ENCODE measurements at places on chromosomes 2 and 18.

- no peak overlapping the region for H3K4me3 ChIP-seq
- no peaks in the 10 kb centered on the region for H3K27me3 ChIP-seq
- no peaks in the 10 kb centered on the region for H3K36me3 ChIP-seq
- no peak for DNase-seq
Measured at GRCh38 chr2:238667008-238667407, 180.9 kb upstream of the TWIST2 start.

- H3K27ac ChIP-seq = no peak overlapping the region
- H3K4me1 ChIP-seq = no peaks in the 10 kb centered on the region
- no peak overlapping the region for H3K4me3 ChIP-seq
- peaks cover 59% of the 10 kb centered on the region for H3K27me3 ChIP-seq
- H3K36me3 ChIP-seq = no peaks in the 10 kb centered on the region
- DNase-seq = no peak
Measured at GRCh38 chr2:1874101-1874865, 130.0 kb upstream of the PXDN start.

GRCh38 chr2:109386004-109386695 lies 227.6 kb downstream of the SEPTIN10 start:
- no peaks in the 10 kb centered on the region for H3K36me3 ChIP-seq
- peaks cover 36% of the 10 kb centered on the region for H3K4me1 ChIP-seq
- peak overlapping the region; percentile 48 for H3K27ac ChIP-seq
- H3K4me3 ChIP-seq = no peak overlapping the region

GRCh38 chr2:78734221-78734620 lies 291.3 kb upstream of the REG3G start:
- no peak for DNase-seq
- no peak overlapping the region for H3K4me3 ChIP-seq
- H3K4me1 ChIP-seq = no peaks in the 10 kb centered on the region
- no peaks in the 10 kb centered on the region for H3K27me3 ChIP-seq
- no peaks in the 10 kb centered on the region for H3K36me3 ChIP-seq

GRCh38 chr2:176751314-176752227 lies 461.0 kb upstream of the HNRNPA3 start:
- no peak overlapping the region for H3K4me3 ChIP-seq
- no peaks in the 10 kb centered on the region for H3K4me1 ChIP-seq
- H3K27me3 ChIP-seq = peaks cover 8% of the 10 kb centered on the region
- DNase-seq = no peak
- H3K36me3 ChIP-seq = no peaks in the 10 kb centered on the region

GRCh38 chr18:55356815-55357214 lies 231.2 kb downstream of the TCF4 start:
- peaks cover 19% of the 10 kb centered on the region for H3K4me1 ChIP-seq
- H3K27ac ChIP-seq = no peak overlapping the region
- H3K36me3 ChIP-seq = no peaks in the 10 kb centered on the region
- no peaks in the 10 kb centered on the region for H3K27me3 ChIP-seq
- no peak overlapping the region for H3K4me3 ChIP-seq

DNA sequence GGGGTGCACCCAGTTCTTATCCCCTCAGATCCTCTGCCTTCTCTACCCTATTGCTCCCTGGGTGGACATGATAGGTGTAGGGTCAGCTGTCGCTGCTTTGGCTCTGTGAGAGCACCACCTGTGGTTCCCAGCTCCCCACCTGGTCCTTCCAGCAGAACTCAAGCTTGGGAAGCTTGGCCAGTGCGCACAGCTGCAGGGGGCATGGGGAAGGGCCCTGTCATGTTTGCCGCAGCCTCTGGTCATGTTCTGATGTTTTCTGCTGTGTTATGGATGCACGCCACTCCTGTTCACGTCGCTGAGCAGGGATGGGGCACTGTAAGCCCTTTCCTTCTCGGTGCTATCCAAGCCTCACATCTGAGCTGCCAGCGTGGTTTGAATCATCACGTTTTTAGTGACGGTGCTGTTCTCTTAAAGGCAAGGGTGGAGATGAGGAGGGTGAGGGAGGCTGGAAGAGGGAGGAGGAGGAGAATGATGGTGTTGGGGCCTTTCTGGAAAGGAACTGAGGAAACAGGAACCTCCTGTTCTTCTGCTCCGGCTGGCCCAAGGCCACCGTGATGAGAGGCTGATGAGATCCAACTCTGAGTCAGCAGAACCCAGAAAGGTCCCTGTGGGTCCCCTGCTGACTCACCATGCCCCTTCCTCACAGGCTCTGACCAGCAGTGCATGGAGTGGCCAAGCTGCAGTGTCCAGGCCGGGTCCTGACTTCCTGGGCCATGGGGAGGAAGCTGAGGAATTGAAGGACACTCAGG lies 78.0 kb downstream of the LIPG start:
- no peak overlapping the region for H3K27ac ChIP-seq
- no peaks in the 10 kb centered on the region for H3K27me3 ChIP-seq
- no peaks in the 10 kb centered on the region for H3K4me1 ChIP-seq
- no peak overlapping the region for H3K4me3 ChIP-seq
- no peak for DNase-seq

GRCh38 chr2:181752301-181752700 lies 72.0 kb upstream of the NEUROD1 start:
- no peak for DNase-seq
- no peak overlapping the region for H3K27ac ChIP-seq
- H3K4me3 ChIP-seq = no peak overlapping the region

- no peak overlapping the region for H3K27ac ChIP-seq
- H3K4me1 ChIP-seq = no peaks in the 10 kb centered on the region
- no peaks in the 10 kb centered on the region for H3K36me3 ChIP-seq
- H3K27me3 ChIP-seq = no peaks in the 10 kb centered on the region
Measured at GRCh38 chr2:99662761-99663341, 173.0 kb upstream of the REV1 start.

DNA sequence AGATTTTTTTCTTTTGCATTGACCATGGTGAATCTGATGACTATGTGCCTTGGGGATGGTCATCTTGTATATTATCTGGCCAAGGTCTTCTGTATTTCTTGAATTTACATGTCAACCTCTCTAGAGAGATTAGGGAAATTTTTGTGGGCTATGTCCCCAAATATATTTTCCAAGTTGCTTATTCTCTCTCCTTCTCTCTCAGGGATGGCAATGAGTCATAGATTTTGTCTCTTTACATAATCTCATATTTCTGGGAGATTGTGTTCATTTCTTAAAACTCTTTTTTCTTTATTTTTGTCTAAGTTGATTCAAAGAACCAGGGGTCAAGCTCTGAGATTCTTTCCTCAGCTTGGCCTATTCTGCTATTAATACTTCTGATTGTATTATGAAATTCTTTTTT lies 9.9 kb downstream of the GKN2 start:
- no peak for DNase-seq
- no peaks in the 10 kb centered on the region for H3K4me1 ChIP-seq
- no peak overlapping the region for H3K4me3 ChIP-seq
- H3K36me3 ChIP-seq = no peaks in the 10 kb centered on the region
- no peaks in the 10 kb centered on the region for H3K27me3 ChIP-seq
- no peak overlapping the region for H3K27ac ChIP-seq

DNA sequence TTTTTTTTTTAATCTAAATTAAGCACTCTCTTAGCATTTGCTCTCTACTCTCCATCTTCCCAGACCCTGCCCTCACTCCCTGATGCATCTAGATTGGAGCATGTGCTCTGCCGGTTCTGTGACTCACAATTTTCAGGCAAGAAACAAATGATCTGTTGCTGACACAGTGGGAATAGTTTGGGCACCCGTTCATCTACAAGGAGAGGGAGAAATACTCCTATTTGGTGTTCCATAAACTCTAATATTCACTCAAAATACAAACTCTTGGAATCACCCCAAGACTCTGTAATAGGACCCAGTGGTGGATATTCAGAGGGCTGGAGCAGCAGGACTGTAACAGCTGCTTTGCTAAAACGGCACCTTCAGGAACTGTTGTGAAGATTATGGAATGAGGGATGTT lies 37.1 kb upstream of the LINC00305 start:
- no peak for DNase-seq
- H3K27ac ChIP-seq = no peak overlapping the region
- H3K36me3 ChIP-seq = no peaks in the 10 kb centered on the region
- H3K27me3 ChIP-seq = no peaks in the 10 kb centered on the region

- H3K27ac ChIP-seq = no peak overlapping the region
- H3K4me1 ChIP-seq = peaks cover 5% of the 10 kb centered on the region
- no peaks in the 10 kb centered on the region for H3K36me3 ChIP-seq
- DNase-seq = no peak
Measured at GRCh38 chr2:119175517-119175916, 17.0 kb upstream of the C1QL2 start.

- no peaks in the 10 kb centered on the region for H3K36me3 ChIP-seq
- H3K4me1 ChIP-seq = no peaks in the 10 kb centered on the region
- no peak overlapping the region for H3K27ac ChIP-seq
Measured at GRCh38 chr2:203774760-203775159, 68.3 kb downstream of the CD28 start.

- H3K27ac ChIP-seq = no peak overlapping the region
- H3K36me3 ChIP-seq = peaks cover 38% of the 10 kb centered on the region
- no peaks in the 10 kb centered on the region for H3K27me3 ChIP-seq
- no peak overlapping the region for H3K4me3 ChIP-seq
Measured at GRCh38 chr2:84450288-84451227, 8.5 kb downstream of the SUCLG1 start.

- H3K4me1 ChIP-seq = peaks cover 4% of the 10 kb centered on the region
- no peaks in the 10 kb centered on the region for H3K36me3 ChIP-seq
- H3K27me3 ChIP-seq = no peaks in the 10 kb centered on the region
- no peak overlapping the region for H3K27ac ChIP-seq
- H3K4me3 ChIP-seq = no peak overlapping the region
Measured at GRCh38 chr2:148577845-148578492, 66.6 kb upstream of the EPC2 start.

GRCh38 chr18:79476918-79477571 lies 81.3 kb downstream of the NFATC1 start:
- no peaks in the 10 kb centered on the region for H3K36me3 ChIP-seq
- no peak for DNase-seq
- no peaks in the 10 kb centered on the region for H3K27me3 ChIP-seq
- H3K4me1 ChIP-seq = no peaks in the 10 kb centered on the region
- no peak overlapping the region for H3K4me3 ChIP-seq
- no peak overlapping the region for H3K27ac ChIP-seq
